ENCODE measurements at places on chromosomes 7 and 10. TPM values are rescaled to one million over a fixed set of nuclear protein-coding genes. Genes with fewer than 3 reads are reported as not detected.

The ZNF511 gene
- total RNA-seq: 59.6 TPM

The PON1 gene
- total RNA-seq: not detected

The SFTPA1 gene
- not detected for total RNA-seq

The PAX4 gene
- total RNA-seq: not detected

DNA sequence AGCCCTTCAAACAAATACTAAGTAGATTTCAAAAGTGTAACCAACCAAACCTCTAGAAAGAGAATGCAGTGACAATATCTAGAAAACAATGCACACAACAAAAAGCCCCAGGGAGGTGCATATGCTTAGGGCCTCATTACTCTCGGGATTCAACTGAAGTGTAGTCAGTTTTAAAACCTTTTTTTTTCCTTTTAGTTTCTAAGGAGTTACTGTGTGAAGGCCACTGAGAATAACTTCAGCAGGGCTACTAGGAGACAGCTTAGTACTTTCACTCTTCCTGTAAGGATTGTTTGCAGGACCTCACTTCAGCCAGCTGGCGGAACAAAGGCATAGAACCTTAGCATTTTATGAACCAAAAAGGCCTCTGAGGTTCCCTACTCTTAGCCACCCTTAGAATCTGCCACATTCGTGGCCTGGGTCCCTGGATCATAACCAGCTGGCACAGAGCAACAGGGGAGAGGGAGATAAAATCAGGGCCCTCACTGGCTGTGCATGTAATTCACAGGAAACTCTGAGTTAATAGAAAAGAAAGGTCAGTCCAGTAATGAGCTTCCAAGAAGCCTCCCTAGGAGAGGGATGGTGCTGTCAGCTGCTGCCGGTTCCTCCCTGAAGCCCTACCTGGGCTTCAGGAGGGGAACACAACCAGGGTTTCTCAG is 3.6 kb downstream of the VOPP1 start:
- no peak for DNase-seq

DNA sequence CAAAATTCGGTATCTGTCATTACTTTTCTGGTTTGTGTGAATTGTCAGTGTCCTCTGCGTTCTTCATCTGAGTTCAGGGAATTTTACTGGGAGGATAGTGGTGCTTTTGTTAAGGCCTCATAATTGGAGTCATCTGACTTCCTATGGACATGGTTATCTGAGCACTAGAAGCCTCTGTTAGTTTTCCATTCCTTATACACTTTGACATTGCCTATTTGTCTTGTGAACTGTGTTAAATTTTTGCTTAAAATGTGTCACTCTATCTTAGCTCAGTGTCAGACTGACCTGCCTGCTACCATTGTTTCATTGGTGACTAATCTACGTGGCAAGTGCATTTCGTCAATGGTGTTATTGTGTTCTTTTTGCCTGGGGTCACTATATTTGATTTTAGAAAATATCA is 253.3 kb downstream of the SEMA3A start:
- no peak for DNase-seq

- DNase-seq: no peak
Measured at GRCh38 chr10:67725567-67725966, 29.6 kb upstream of the CTNNA3 start.

- no peak for DNase-seq
Measured at GRCh38 chr7:99196536-99197258, 11.2 kb downstream of the KPNA7 start.

GRCh38 chr7:99792967-99793366 is 9.0 kb upstream of the CYP3A4 start:
- DNase-seq: no peak

GRCh38 chr7:97430006-97430405 is 301.9 kb upstream of the TAC1 start:
- DNase-seq: no peak

DNA sequence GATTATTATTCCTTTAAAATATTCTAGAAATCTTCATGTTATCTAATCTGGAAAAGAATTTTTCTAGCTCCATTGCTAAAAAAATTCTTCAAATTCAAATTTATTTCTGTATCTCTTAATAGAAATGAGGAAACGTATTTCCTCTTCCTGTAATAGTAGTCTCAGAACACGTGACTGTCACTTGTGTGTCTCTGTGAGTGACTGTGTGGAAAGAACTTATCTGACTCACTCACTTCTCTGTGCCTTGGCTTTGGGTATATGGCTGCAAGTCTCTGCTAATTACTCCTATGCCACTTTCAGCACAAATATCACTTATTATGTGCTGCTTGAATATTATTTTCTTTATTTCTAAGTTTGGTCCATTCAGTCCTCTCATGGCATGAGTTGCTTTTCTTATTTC is 132.7 kb downstream of the CNTNAP2 start:
- no peak for DNase-seq

DNA sequence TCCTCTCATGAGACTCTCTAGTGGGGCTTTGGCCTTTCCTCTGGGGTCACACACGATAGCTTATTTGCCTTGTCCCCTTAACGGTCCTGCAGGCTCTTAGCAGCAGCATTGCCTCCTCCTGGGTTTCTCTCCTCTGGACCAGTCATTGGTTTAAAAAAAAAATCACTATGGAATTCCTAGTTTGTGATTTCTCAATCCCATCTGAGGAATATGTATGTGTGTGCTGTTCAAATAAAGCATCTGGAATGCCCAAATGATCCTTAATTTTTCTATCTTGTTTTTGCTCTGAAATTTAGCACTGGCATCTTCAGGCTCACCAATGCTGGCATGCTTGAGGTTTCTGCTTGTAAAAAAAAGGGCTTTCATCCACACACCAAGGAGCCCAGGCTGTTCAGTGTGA is 30.5 kb downstream of the ACTA2 start:
- no peak for DNase-seq

All from epithelial cell of proximal tubule (primary cell).